Stimulated activated CD4-positive, alpha-beta T cell treated with anti-CD3 and anti-CD28 coated beads, Interleukin-1b, Interleukin-23, amount 100 ng/mL, for 24 hours (primary cell): ENCODE measurements at places on chromosomes 7 and 10.
A peak's percentile ranks its signal among the peaks of the same experiment; 100 is the strongest.

DNA sequence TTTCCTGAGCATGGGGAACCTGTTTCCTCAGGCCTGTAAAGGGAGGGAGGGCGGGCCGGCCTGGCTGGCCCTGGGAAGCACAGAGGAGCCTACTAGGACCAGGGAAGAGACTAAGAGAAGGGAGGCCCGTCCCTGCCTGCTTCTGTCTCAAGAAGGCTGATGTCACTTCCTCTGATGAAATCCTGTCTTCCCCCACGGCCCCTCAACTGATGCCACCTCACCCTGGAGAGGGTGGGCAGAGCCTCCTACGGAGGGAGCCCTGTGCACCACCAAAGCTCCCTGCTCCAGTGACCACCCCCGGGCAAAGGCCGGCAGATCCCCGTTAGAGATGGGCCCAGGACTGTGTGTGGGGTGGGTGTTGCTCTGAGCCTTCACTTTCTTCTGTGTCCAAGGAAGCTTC lies 1.0 kb upstream of the PILRA start:
- no peak for DNase-seq

- no peak for DNase-seq
Measured at GRCh38 chr10:66828957-66829356, 96.9 kb upstream of the LRRTM3 start.

- DNase-seq, result no peak
Measured at GRCh38 chr10:124741922-124742412, 2.2 kb downstream of the FAM53B start.

GRCh38 chr7:139777133-139777891 lies 486 bp downstream of the HIPK2 start:
- no peak for DNase-seq

- no peak for DNase-seq
Measured at GRCh38 chr7:55024776-55025175, 6.0 kb downstream of the EGFR start.

- no peak for DNase-seq
Measured at GRCh38 chr7:134935701-134936100, 50.6 kb upstream of the AGBL3 start.

GRCh38 chr10:29595146-29595545 lies 39.6 kb downstream of the SVIL start:
- DNase-seq, result no peak

GRCh38 chr7:106731187-106731586 lies 70.2 kb upstream of the CCDC71L start:
- no peak for DNase-seq

GRCh38 chr10:71203716-71204115 lies 8.7 kb upstream of the UNC5B start:
- DNase-seq, result no peak

DNA sequence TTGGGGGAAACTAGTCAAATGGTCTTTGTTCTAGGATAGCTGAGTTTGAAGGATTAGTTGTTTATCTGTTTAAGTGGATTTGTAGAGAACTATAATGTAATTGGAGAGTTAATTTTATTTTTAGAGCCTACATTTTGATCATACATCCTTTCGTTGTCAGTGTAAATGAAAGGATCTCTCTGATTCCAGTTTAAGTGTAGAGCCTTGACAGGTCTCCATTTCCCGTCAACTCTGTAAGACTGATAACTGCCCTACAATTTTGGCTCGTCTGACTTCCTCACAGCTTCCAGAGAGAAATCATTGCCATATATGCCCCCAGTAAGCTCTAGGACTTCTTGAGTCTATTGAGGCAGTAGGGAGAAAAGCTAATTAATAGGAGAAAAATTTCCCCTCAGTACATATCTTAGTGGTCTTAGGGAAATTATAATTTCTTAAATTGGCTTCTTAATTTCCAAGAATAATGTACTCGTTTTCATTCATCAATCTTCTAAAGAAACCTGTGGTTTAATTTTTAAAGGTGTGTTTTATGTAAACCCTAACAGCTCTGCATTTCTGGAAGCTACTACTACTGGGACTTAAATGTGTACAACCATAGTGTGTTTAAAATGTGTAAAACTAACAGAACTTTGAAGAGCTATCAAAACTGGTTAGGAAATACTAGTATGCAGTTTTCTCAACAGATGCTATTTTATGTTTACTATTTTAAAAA lies 3.8 kb downstream of the KMT2E start:
- DNase-seq, result no peak

GRCh38 chr10:36457751-36458150 lies 667.6 kb upstream of the ANKRD30A start:
- no peak for DNase-seq

GRCh38 chr7:36635091-36635490 lies 89.2 kb downstream of the AOAH start:
- DNase-seq, result no peak

DNA sequence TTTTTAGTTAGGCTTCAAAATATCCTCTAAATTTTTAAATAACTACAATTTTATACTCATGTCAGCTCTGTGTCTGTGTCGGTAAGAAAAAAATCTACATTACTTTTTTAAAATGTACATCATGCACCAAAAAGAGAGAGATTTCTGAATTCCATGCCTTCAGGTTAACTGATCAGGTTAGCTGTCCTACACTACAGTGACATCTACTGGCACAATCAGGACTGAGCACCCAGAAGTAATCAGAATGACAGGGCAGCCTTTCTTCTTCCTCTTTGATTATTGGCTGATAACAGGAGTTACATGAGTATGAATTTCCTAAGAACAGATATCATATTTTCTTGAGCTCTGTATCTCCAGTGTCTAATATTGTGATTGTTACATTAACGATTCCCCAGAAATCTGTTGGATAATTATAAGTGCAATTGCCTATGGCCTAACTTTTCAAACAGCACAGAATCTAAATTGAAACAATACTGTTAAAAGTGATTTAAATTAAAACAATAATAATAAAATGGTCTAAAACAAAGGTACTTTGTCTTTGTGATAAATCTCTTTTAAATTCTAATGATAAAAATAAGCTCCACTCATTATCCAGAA lies 41.8 kb upstream of the HYCC1 start:
- peak; percentile 13 for DNase-seq

- DNase-seq, result peak; percentile 12
Measured at GRCh38 chr10:100186253-100187212, 704 bp upstream of the ERLIN1 start.

GRCh38 chr10:127102176-127102575 lies 94.2 kb downstream of the INSYN2A start:
- DNase-seq, result no peak

GRCh38 chr7:110698576-110698975 lies 392.4 kb upstream of the LRRN3 start:
- no peak for DNase-seq

GRCh38 chr7:157519246-157519645 lies 182.4 kb downstream of the DNAJB6 start:
- no peak for DNase-seq

DNA sequence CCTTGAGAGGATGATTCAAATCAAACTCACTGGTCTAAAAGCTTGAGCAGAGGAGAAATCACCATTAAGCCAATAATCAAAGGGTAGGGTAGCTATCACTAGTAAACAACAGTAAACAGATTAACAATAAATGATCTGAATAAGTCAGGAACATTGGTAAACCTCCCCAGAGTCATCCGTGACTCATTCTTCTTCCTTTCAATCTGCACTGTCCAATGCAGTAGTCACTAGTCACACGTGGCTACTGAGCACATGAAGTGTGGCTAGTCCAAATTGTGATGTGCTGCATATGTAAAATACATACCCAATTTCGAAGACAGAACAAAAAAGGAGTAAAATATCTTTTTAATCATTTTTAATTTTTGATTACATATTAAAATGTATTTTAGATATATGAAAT lies 64.0 kb downstream of the ERCC6 start:
- no peak for DNase-seq

DNA sequence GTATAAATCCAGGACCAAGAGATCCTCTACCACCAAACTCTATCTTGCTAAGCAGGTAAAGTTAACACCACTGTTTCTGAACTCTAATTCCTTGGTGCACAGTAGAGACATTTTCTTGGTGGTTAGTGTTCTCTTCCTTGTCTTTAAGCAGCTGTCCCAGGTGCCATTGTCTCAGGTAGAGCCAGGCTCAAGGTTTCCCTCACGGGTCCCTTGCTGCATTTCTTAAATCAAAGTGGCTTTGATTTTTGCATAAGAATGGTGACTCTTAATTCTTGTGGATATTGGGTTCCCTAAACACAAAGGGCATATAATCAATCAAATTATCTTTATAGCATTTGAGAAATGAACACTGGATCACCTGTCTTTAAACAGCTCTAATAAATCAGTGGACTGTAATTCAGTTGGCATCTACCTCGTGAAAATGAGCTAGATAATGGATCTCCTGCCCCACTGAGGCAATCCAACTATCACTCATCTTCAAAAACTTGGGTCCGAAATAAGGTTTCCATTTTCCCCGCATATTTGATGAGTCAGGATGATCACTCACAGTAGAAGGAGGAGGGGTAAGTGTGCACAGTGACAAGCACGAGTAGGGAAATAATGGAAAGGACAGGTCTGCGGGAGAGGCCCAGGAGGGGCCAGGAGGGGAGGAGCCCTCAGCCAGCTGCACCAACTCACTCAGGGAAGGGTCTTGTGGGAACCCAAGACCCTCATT lies 2.4 kb downstream of the ABCC2 start:
- DNase-seq, result no peak

DNA sequence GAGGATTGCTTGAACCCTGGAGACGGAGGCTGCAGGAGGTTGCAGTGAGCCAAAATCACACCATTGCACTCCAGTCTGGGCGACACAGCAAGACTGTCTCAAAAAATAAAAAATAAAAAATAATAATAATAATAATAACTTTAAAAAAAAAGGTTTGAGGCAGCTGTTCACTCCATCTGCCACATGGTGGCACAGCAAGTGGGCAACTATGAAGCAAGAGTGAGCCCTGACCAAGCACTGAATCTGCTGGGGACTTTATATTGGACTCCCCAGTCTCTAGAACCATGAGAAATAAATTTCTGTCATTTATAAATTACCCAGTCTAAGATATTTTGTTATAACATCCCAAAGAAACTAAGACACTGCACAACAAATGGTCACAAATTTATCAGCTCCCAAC lies 14.6 kb upstream of the BRI3 start:
- no peak for DNase-seq

DNA sequence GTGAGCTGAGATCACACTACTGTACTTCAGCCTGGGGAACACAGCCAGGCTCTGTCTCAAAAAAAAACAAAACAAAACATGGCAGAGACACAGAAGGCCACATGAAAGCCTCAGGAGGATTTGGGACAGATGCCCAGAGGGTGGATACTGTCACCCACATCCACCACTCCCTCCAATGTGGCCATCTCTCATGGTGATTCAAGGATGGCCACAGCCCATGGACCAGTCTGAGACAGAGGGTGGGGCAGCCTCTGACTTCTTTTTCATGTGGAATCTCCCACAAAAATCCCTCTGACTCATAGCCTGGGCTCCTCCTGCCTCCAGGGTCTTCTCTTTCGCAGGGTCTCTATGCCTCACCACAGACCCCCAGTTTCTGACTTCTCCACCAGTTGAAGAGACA lies 59.0 kb upstream of the GTF2I start:
- no peak for DNase-seq

DNA sequence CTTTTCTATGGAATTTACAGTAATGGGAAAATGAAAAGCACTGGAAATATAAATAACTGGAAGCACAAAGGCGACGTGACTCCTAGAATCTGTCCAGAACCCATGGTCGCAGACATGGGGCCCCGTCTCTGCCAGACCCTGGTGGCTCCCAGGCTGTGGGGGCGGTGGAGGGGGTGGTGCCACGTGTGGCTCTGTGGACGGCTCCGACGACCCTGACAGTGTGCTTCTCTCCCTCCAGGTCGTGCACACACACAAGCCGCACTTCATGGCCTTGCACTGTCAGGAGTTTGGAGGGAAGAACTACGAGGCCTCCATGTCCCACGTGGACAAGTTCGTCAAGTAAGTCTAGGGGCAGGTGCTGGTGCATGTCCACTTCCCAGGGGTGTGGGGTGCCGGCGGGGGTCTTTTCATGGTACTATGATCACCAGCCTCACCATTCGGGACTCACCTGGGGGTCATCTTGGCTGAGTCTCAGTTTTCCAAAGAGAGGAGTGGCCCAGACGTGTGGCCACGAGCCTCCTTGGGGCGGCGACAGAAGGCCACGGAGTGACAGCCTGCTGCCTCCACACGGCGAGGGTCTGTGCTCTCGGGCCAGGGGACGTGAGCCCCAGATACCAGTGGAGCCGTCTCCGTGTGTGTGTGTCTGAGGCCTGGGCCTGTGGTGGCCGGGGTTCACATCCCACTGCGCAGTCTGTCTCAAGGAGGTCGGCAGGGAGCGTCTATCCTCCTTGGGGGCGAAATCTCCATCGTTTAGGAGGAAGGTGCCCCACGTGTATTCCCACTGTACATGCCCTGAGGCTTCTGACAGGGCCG lies 108.2 kb downstream of the INPP5A start:
- no peak for DNase-seq

DNA sequence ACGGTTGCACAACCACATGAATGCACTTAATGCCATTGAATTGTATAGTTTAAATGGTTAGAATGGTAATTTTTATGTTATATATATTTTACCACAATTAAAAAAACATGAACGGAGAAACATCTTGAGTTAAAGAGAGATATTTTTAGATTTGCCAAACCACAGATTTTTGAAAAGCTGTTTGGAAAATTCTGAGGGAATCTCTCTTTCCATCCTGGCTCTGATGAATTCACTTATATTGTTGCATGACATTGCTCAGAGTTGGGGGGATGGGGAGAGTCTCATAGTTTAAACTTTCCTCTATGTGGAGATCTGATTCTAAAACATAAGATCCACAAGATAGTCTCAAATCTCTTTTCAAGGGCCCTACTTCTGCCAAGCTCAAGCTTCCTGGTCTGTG lies 275.0 kb upstream of the NPVF start:
- DNase-seq, result no peak

GRCh38 chr7:71470830-71471229 lies 338.9 kb downstream of the GALNT17 start:
- no peak for DNase-seq

DNA sequence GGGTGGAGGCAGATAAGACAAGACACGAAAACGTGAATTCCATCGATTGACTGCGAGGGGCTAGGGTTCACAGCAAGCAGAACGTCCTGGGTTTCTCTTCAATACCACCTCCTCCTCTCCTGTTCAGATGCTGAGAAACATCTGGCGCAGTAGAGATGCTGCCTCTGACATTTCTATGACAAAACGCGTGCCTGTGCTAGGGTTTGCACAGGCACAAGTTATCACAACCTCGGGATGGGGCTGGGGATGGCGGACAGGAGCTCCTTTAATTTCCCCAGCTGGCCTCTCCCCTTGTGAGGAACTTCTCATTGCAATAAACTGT lies 99.8 kb upstream of the SVIL start:
- no peak for DNase-seq

DNA sequence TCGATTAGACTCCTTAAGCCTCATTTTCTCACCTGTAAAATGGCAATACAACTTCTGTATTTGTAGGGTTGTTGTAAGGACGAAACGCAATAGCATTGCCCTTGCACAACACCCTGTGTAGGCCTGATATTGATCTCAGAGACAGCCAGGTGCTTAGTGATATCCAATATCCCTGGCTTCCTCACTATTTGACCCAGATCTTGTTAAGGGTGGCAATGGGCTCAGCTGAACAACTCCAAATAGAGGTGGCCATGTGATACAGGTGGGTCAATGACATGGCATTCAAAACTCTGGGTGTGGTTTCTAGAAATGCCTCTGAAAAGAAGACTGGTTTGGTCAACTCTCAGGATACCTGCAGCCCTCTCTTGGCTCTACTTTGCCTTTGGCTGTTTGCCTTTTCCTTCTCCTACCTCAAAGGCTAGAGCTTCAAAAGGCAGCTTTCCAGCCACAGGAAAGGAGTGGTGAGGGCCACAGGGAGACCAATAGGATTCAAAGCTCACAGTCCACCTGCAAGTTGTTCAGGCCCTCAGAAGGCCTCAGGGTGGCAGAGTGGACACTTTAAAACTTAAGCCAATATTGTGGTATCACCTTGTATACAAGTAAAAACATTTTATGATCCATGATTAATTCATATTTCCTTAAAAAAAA lies 14.9 kb upstream of the GATAD1 start:
- no peak for DNase-seq
